ENCODE measurements at places on chromosomes 4 and X.

GRCh38 chrX:133655275-133656265 is 240.3 kb upstream of the GPC4 start:
- no peak for DNase-seq

- DNase-seq: no peak
Measured at GRCh38 chr4:139732991-139733570, 67.5 kb downstream of the MGST2 start.

- no peak for DNase-seq
Measured at GRCh38 chr4:139245590-139245989, 34.4 kb downstream of the MGARP start.

GRCh38 chrX:104565791-104566680 is at the start of gene IL1RAPL2:
TSS of gene IL1RAPL2 (plus strand) at chrX:104566199.
- no peak for DNase-seq

DNA sequence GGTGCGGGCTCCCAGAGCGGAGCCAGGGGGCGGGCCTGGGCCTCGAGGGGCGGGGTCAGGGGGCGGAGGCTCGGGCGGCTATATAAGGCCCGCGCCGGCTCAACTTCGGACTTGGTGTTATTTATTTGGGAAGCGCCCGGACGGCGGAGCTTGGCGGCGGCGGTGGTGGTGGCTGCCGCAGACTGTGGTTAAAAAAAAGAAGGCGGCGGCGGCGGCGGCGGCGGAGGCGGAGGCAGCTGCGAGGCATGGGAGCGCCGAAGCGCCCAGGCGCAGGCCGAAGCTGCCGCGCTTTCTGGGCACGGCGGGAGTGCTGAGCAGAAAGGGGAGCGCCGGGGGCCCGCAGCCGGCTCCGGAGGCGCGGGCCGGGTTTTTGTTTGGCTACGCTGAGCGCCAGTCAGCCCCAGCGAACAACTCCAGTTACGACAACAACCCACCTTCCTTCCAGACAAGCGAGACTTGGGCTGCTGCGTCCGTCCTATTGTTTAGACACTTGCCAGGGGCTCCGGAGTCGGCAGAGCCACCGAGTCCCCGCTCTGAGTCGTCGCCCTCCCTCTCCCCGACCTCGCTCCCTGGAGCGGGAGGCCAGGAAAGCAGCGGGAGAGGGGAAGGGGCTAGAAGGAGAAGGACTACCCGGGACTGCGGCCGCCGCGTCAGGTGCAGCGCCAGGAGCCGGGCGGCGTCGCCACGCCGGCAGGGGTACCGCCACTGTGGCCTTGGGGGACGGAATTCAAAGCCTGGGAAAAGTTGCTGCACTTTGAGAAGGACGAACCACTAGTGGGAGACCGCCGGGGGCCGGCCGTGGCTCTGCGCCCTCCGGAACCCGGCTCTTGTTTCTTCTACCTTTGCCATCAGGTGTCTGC is at the start of gene SLIT2:
Gene SLIT2, plus strand, starts transcription at position 110 of the 860 bp plus-strand sequence. CDS start 1,911 bp downstream, outside the sequence.
- DNase-seq: peak; percentile 17

DNA sequence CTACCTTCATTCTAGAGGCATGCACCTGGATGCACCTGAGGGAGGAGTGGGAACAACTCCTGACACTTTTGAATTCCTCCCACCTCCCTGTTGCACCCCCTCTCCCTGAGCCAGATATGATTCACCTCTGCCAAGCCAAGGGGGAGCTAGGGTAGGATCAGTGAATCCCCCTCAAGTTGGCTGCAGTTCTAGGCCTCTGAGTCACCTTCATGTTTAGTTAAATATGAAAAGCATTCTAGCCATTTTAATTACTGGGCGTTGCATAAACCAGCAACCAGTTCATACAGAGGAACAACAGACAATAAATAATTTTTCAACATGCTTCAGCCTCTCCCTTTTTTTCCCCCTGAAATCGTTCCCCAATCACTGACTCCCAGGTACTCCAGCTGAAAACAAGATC is 1440.2 kb downstream of the ADGRL3 start:
- no peak for DNase-seq

- DNase-seq: no peak
Measured at GRCh38 chr4:188665491-188666457, 526.5 kb downstream of the TRIML1 start.

DNA sequence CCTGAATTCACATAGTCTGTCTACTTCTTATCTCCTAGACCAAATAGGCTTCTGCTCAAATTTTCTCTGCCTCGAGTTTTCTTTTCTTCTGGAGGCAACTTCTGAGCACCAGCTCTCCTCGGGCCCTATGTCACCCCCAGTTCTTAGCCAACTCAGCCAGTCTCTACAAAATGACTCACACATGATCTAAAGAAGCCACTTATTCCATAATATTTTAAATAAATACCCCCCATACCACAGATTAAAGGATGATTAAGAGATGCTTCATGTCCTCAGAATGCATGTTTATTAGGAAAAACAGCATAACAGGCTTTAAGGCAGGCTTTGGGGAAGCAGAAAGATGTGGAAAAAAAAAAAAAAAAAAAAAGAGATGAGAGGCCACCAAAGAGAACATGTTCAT is 36.6 kb upstream of the DDX53 start:
- DNase-seq: no peak

DNA sequence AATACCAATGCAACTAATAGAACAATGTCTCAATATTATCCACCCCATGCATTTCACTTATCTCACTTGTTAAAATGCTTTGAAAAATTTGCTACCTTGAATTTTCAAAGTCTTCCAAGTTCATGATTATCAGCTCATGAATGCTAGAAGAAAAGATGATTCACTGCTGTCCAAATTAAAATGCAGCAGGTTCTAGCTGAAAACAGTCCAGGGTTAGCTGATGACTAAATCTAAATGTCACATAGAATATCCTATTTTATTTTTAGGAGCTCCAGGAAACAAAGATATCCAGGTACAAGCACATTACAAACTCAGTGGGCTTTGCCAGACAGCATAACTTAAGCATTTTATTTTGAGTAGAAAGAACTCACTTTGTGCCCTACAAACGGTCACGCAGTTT is 38.0 kb upstream of the SPARCL1 start:
- DNase-seq: no peak

- no peak for DNase-seq
Measured at GRCh38 chr4:83772685-83773084, 236.8 kb downstream of the GPAT3 start.

- no peak for DNase-seq
Measured at GRCh38 chr4:109301651-109302360, 652 bp downstream of the COL25A1 start.

- DNase-seq: no peak
Measured at GRCh38 chrX:151974336-151975227, at the start of gene GABRE. TSS of gene GABRE (minus strand) at chrX:151974676. CDS start at chrX:151974625, 51 bp downstream.

DNA sequence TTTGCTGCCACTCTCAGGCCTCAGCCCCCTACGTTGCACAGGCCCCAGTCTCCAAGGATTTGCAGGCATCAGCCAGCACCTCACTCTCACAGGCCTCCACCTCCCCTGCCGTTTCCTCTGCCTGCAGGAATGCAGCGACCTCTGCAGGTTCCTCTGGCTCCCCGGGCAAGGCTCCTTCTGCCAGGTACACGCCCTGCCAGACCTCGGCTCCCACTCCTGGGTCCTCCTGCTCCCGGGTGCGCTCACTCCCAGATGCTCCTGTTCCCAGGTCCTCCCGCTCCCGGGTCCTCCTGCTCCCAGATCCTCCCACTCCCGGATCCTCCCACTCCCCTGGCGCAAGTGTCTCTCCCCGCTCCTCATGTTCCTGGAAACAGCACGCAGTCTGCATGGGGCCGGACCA is 144.4 kb upstream of the RADX start:
- no peak for DNase-seq

DNA sequence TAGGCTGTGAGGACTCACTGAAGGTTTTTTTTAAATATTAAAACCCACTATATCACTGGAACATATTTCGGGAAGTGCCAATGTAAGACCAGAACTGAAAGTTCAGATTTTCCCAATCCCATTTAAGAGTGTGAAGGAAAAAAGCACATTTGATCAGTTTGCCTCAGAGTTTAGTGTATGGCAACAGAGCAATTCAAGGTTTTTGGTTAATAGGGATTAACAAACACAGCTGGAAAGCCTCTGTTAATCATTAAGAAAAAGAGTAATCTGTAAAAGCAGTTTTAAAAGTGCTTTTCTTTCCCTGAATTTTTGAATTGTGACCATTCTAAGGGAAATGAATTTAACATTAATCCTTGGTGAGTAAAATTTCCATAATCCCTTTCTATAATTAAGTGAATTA is 60.4 kb downstream of the NPY5R start:
- no peak for DNase-seq

- DNase-seq: no peak
Measured at GRCh38 chr4:120491481-120491880, 424.8 kb upstream of the MAD2L1 start.

DNA sequence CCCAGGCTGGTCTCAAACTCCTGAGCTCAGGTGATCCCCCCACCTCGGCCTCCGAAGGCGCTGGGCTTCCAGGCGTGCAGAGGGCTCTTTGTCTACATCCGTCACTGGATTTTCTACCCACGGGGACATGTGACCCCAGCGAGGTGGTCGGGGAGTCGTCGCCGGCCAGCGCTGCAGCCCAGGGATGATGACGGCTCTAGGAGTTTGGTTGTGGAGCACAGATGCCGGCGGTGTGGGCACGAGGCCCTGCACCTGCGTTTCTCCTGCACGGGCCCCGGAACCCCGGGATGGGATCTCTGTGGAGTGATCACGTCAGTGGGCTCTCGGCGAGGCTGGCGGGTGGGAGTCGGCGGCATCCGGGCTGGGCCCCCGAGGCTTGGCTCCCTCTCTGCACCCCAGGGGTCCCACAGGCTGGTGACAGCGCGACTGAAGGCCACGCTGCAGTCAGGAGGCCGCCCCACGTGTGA is 9.1 kb upstream of the GTPBP6 start:
- no peak for DNase-seq

DNA sequence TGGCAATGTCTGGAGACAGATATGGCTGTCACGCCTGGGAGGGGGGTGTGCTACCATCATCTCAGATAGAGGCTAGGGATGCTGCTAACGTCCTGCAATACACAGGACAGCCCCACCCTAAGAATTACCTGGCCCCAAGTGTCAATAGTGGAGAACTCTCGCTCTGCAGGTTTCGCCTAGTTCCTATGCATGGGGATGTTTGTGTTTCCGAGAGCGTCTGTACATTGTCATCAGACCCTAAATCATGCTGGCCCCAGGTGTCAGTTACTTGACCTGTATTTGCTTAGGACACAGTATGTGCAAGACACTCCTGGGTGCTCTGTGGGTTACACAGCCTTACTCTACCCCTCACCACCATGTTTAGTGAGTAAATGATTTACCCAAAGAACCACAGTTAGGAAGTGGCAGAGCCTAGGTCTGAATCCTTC is 90.8 kb downstream of the AFF1 start:
- no peak for DNase-seq

GRCh38 chr4:2789793-2790582 is 2.9 kb upstream of the SH3BP2 start:
- no peak for DNase-seq

DNA sequence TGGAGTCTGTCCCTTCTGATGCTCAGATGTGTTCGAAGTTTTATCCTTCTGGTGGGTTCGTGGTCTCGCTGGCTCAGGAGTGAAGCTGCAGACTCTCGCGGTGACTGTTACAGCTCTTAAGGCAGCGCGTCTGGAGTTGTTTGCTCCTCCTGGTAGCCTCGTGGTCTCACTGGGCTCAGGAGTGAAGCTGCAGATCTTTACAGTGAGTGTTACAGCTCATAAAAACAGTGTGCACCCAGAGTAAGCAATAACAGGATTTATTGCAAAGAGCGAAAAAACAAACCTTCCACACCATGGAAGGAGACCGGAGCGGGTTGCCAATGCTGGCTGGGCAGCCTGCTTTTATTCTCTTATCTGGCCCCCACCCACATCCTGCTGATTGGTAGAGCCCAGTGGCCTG is 18.5 kb downstream of the SLC25A5 start:
- no peak for DNase-seq

- no peak for DNase-seq
Measured at GRCh38 chrX:63934791-63935190, 149.8 kb upstream of the ARHGEF9 start.

GRCh38 chr4:8893624-8894423 is 22.2 kb upstream of the HMX1 start:
- DNase-seq: no peak

DNA sequence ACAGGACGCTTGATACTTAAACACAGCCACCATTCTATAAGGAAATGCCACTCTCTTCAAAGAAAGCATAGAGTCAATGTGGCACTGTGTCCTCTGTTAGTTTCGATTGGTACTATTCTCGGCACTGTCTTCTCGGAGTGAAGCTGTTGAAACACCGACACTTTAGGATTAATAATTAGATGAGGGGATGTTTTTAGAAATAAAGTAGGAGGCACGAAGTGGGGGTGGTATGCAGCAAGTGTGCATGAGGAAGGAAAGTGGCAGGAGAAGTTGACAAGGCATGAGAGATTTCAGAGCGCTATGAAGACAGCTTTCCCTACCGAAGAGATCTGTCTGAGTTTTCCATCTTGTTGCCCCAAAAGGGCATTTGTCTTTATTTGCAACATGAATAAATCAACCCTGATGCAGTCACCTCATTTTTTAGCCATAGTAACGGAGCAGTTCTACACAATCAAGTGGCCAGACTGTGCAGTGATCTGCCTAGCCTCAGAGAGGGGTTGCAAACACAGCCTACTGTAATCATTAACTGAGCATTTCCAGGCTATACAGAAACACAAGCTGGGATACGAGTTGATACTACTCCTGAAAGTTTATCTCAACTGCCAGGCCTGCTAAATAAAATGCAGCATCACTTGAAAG is 8.3 kb downstream of the GPRIN3 start:
- DNase-seq: no peak

DNA sequence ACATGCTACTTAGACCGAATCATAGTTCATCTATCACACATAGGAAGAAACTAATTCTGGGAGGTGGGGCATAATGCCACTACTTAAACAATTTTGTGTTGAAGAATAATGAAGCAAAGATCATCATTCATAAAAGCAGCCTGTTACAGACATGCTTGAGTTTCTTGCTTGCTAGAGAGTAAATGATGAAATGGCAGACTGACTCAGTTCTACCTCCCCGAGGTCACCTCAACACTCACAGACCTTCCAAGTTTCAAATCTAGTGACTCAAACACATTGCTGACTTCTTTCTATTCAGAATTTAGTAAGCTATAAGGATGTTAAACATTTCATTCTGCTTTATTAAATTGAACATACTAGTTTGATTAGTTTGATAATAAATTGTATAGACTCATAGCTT is 636.5 kb upstream of the FRG1 start:
- no peak for DNase-seq

DNA sequence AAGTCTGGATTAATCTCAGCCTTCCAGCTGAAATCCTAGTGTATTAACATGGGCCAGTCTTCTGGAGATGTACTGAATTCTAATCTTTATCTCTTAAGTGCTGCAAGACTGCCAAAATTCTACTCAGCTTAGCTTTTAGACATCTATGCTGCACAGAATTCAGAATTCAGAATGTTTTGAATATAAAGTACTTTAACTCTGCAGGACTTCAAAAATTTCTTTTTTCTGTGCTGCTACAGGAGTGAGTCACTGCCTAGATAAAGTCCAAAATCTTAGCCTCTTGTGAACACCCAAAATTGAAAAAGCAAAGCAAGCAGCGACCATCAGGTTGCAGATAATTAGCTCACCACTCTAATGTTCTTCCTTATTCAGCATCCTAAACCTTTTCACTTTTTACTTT is 1092.6 kb upstream of the PCDH10 start:
- no peak for DNase-seq

- DNase-seq: peak; percentile 60
Measured at GRCh38 chrX:39577985-39578869, 519.5 kb downstream of the BCOR start.

GRCh38 chrX:121333942-121334341 is 286.5 kb downstream of the GLUD2 start:
- no peak for DNase-seq
